Muscle of leg (tissue), 16 donors: ENCODE measurements at places on chromosomes 5 and 9. TPM values are rescaled to one million over a fixed set of nuclear protein-coding genes. Genes with fewer than 3 reads are reported as not detected.

Gene CLK4
- polyA plus RNA-seq, result 37.6 TPM

- H3K4me3 ChIP-seq, result no peak overlapping the region
- no peaks in the 10 kb centered on the region for H3K36me3 ChIP-seq
- peaks cover 7% of the 10 kb centered on the region for H3K4me1 ChIP-seq
- peak; percentile 87 for DNase-seq
- peaks cover 31% of the 10 kb centered on the region for H3K27me3 ChIP-seq
Measured at GRCh38 chr5:176611435-176611834, 1.5 kb upstream of the GPRIN1 start.

- no peaks in the 10 kb centered on the region for H3K36me3 ChIP-seq
- peaks cover 3% of the 10 kb centered on the region for H3K4me1 ChIP-seq
- H3K27me3 ChIP-seq, result no peaks in the 10 kb centered on the region
- H3K27ac ChIP-seq, result no peak overlapping the region
- no peak overlapping the region for H3K4me3 ChIP-seq
- peak; percentile 25 for DNase-seq
Measured at GRCh38 chr9:125763394-125763801, 16.2 kb downstream of the PBX3 start.

DNA sequence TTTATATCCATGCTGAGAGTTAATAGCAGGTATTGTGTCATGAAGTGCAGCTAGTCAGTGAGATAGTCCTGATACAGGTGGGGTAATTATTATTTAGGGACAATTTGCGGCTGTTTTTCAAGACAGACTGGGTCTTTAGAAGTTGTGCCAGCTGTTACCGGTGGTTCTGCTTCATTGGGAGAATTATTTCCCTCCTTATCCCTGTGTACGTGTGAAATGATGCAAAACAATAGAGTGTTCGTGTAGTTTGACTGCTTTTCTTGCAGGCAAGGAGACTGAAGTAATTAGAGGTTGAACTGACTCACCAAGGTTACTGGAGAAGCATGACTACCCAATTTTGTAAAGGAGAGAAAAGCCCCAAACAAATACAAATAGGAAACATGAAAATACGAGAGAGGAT lies 101.7 kb downstream of the ARRDC3 start:
- peak overlapping the region; percentile 98 for H3K27ac ChIP-seq
- H3K4me1 ChIP-seq, result peaks cover 3% of the 10 kb centered on the region
- no peaks in the 10 kb centered on the region for H3K27me3 ChIP-seq
- DNase-seq, result peak; percentile 43
- no peak overlapping the region for H3K4me3 ChIP-seq

GRCh38 chr5:137751869-137752491 lies 2.2 kb downstream of the HNRNPA0 start:
- H3K4me1 ChIP-seq, result peaks cover 3% of the 10 kb centered on the region
- no peaks in the 10 kb centered on the region for H3K27me3 ChIP-seq
- peak overlapping the region; percentile 99 for H3K4me3 ChIP-seq
- H3K36me3 ChIP-seq, result peaks cover 3% of the 10 kb centered on the region
- peak overlapping the region; percentile 66 for H3K27ac ChIP-seq

Gene HRH2
- polyA plus RNA-seq, result 1.00 TPM

GRCh38 chr9:87447547-87448432 lies 49.9 kb upstream of the DAPK1 start:
- no peaks in the 10 kb centered on the region for H3K4me1 ChIP-seq
- DNase-seq, result no peak
- H3K36me3 ChIP-seq, result no peaks in the 10 kb centered on the region
- no peaks in the 10 kb centered on the region for H3K27me3 ChIP-seq
- no peak overlapping the region for H3K27ac ChIP-seq

- peaks cover 5% of the 10 kb centered on the region for H3K36me3 ChIP-seq
- no peak for DNase-seq
- H3K4me3 ChIP-seq, result no peak overlapping the region
- H3K27ac ChIP-seq, result no peak overlapping the region
Measured at GRCh38 chr9:32389365-32389764, 4.9 kb downstream of the ACO1 start.

- H3K4me1 ChIP-seq, result peaks cover 12% of the 10 kb centered on the region
- H3K4me3 ChIP-seq, result no peak overlapping the region
- no peaks in the 10 kb centered on the region for H3K27me3 ChIP-seq
- no peak for DNase-seq
Measured at GRCh38 chr5:150283904-150284303, 5.7 kb downstream of the CAMK2A start.

DNA sequence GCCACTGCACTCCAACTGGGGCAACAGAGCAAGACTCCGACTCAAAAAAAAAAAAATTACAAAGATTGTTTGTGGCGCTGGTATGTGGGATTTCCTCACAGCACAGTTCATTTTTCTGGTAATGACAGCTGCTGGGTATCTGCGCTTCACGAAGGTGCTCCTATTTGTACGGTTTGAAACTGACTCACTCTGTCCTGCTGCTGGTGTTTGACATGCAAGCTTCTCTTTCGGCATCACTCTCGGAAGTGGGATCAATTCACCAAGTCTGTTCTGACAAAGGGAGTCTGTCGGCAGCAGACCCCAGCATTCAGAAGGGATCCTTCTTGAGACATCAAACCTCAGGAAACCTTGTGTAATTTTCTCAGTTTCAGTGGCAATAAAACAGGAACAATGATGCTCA lies 26.3 kb downstream of the MAML1 start:
- H3K27ac ChIP-seq, result no peak overlapping the region
- no peaks in the 10 kb centered on the region for H3K27me3 ChIP-seq
- DNase-seq, result no peak
- no peak overlapping the region for H3K4me3 ChIP-seq
- no peaks in the 10 kb centered on the region for H3K36me3 ChIP-seq
- H3K4me1 ChIP-seq, result peaks cover 34% of the 10 kb centered on the region

GRCh38 chr5:67115246-67115645 lies 81.4 kb downstream of the CD180 start:
- H3K27me3 ChIP-seq, result no peaks in the 10 kb centered on the region
- no peak overlapping the region for H3K27ac ChIP-seq
- H3K4me3 ChIP-seq, result no peak overlapping the region
- H3K36me3 ChIP-seq, result peaks cover 9% of the 10 kb centered on the region
- H3K4me1 ChIP-seq, result no peaks in the 10 kb centered on the region

- no peak overlapping the region for H3K27ac ChIP-seq
- no peaks in the 10 kb centered on the region for H3K36me3 ChIP-seq
- H3K27me3 ChIP-seq, result peaks cover 34% of the 10 kb centered on the region
- no peak overlapping the region for H3K4me3 ChIP-seq
- no peaks in the 10 kb centered on the region for H3K4me1 ChIP-seq
Measured at GRCh38 chr5:572398-573019, 39.6 kb upstream of the CEP72 start.

Gene HCN1
- polyA plus RNA-seq, result 1.1 TPM

Gene CATSPER3
- polyA plus RNA-seq, result 0.48 TPM

DNA sequence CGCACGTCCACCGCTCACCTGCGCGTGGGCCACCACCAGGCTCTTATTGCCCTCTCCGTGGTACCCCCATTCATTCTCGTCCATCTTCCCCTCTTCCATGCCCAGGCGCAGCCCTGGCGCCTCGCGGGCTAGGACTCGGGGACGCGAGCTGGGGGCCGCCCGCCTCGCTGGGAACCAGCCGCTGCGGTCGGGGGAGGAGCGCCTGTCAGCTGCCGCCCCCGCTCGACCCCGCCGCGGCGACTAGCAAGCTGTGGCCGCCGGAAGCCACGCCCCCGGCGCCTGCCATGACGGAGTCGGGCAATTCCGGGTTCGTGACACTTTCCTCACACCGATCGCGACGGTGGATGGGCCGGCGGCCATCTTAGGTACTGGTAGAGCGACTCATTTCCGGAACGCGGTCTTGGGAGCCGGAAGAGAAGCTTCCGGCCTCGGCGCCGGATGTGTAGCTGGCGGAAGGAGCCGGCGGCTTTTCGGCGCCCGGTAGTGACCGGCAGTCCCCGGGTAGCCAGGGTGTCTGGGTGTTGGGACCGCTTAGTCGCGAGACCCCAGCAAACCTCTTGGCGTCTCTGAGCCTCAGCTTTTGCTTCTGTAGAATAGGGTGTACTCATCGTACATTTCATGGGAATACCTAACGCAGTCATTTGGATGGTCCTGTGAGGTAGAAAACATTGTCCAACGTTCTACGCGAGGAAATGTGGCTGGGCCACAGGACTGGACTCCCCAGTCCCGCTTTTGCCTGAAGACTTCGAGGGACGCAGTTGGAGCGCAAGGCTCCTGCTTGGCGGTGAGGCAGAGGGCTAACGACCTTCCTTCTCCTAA lies at the start of gene IPPK:
Gene IPPK, minus strand, starts transcription at position 242 of the 819 bp plus-strand sequence. Its CDS starts 143 bp downstream, at position 99.
- peaks cover 16% of the 10 kb centered on the region for H3K4me1 ChIP-seq
- H3K4me3 ChIP-seq, result peak within 1 kb of the TSS; percentile 96
- H3K36me3 ChIP-seq, result peaks cover 11% of the 10 kb centered on the region
- H3K27me3 ChIP-seq, result no peaks in the 10 kb centered on the region
- DNase-seq, result peak; percentile 100

Gene FOXD4
- 0.43 TPM for polyA plus RNA-seq

- no peaks in the 10 kb centered on the region for H3K36me3 ChIP-seq
- DNase-seq, result no peak
- H3K27me3 ChIP-seq, result no peaks in the 10 kb centered on the region
- H3K27ac ChIP-seq, result no peak overlapping the region
Measured at GRCh38 chr5:143004361-143005145, 234.4 kb downstream of the ARHGAP26 start.

- no peaks in the 10 kb centered on the region for H3K27me3 ChIP-seq
- no peaks in the 10 kb centered on the region for H3K36me3 ChIP-seq
Measured at GRCh38 chr9:27638716-27639115, 65.4 kb upstream of the C9orf72 start.

Gene PCDHB7
- polyA plus RNA-seq, result 2.5 TPM

GRCh38 chr9:83688921-83689320 lies 18.8 kb downstream of the UBQLN1 start:
- H3K36me3 ChIP-seq, result no peaks in the 10 kb centered on the region
- no peak overlapping the region for H3K27ac ChIP-seq
- no peak overlapping the region for H3K4me3 ChIP-seq

DNA sequence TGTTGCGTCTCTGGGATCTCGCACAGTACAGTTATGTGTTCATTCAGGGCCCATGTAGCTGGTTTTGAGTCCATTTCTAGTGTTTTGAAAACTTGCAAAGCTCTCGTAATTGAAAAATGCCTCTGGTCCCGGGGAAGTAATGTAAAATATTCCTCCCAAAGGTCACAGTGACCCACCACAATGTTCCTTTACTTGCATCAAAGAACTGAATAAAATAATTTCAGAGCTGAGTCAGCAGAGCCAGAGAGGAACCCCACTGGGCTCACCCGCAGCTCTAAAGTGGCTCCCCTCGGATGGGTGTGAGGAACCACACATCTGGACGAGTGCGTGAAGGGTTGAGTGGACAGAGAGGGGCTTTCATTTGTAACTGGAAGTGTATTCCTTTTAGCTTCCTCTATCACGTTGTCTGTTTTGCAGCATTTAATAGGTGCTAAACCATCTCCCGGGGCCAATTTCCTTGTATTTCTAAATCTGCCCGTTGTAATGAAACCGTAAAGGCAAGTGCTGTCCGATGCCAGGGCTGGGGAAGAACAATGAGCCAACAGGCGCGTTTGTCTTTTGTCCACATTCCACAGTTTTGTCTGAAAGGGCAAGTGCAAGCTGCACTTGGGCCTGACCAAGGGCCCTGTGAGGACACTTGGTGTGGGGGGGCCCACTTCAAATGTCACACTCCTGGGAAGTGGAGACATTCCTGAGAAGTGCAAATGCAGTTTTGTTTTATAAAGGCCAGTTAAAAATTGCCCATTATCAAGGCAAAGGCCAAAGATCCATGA lies 29.9 kb downstream of the COL5A1 start:
- no peak overlapping the region for H3K4me3 ChIP-seq
- DNase-seq, result no peak
- H3K27ac ChIP-seq, result no peak overlapping the region
- H3K27me3 ChIP-seq, result no peaks in the 10 kb centered on the region

- H3K27ac ChIP-seq, result no peak overlapping the region
- H3K36me3 ChIP-seq, result no peaks in the 10 kb centered on the region
- DNase-seq, result no peak
- no peaks in the 10 kb centered on the region for H3K4me1 ChIP-seq
- H3K4me3 ChIP-seq, result no peak overlapping the region
Measured at GRCh38 chr9:107969141-107969540, 479.6 kb upstream of the KLF4 start.

DNA sequence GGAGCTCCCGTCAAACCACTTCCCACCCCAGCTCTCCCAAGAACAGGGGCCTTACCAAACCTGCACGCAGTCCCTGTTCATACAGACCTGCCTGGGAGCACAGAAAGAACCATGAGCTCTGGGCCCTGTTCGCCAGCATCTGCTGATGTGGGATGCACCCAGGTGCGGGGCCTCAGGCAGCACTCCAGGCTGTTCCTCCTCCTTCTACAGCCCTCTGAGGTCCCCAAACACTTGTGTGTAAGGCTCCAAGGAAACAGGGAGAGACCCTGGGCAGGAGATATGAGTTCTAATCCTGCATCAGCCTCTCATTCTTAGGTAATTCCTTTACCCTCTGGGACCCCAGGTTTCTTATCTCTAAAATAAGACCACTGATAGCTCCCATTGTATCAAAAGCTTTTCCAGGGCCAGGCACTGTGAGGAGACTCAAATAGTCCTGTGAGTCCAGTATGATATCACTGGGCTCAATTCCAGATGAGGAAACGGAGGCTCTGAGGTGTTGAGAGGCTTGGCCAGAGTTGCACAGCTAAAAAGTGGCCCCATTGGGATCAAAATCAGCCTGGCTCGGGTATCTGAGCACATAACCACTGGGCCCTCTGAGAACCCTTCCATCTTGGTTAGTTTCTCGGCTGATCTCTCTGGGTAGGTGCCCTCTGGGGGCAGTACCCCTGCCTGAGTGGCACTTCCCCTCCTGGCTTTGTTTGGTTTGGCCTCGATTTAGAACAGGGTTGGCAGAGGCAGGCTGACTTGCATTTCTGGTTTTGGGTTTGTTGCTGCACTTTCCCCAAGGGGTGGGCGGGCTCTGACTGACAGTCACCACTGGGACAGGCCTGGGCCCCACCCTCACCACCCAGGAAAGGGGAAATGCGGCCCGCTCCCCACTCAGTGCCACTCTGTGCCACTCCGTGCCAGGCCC lies 116.8 kb downstream of the RGS3 start:
- H3K4me1 ChIP-seq, result peaks cover 58% of the 10 kb centered on the region
- H3K27me3 ChIP-seq, result no peaks in the 10 kb centered on the region
- H3K36me3 ChIP-seq, result peaks cover 17% of the 10 kb centered on the region
- DNase-seq, result peak; percentile 52
- H3K27ac ChIP-seq, result peak overlapping the region; percentile 65
- H3K4me3 ChIP-seq, result no peak overlapping the region

Gene ZNF454
- polyA plus RNA-seq, result 3.1 TPM

GRCh38 chr5:96493219-96493790 lies 60.3 kb upstream of the PCSK1 start:
- no peak overlapping the region for H3K4me3 ChIP-seq
- no peak overlapping the region for H3K27ac ChIP-seq
- no peaks in the 10 kb centered on the region for H3K4me1 ChIP-seq
- DNase-seq, result no peak

- H3K4me3 ChIP-seq, result no peak overlapping the region
- DNase-seq, result peak; percentile 22
- H3K4me1 ChIP-seq, result peaks cover 28% of the 10 kb centered on the region
- no peaks in the 10 kb centered on the region for H3K27me3 ChIP-seq
Measured at GRCh38 chr5:16550316-16550952, 66.4 kb downstream of the RETREG1 start.
